Activated T-helper 1 cell treated with anti-CD3 and anti-CD28 coated beads, Interleukin-2, amount 50 U/mL, for 16 hours (primary cell): ENCODE measurements at places on chromosomes 7 and 10.

DNA sequence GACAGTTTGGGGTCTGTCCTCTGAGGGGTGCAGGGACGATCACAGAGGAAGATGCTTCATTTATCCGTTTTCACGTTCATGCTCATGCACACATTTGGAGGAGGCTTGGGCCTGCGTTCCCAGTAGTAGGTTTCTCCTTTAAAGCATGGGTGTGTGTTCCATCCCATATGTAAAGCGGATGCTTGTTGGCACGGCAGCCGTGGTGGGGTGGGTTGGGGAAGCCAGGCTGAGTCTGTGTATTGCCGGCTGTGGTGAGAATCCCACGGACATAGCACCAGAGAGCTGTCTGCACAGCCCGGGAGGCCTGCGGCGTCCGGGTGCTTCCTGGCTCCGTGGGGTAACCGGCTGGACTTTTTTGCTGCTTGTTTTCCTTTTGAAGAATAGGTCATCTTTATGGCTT lies 440 bp downstream of the JAKMIP3 start:
- no peak for DNase-seq

DNA sequence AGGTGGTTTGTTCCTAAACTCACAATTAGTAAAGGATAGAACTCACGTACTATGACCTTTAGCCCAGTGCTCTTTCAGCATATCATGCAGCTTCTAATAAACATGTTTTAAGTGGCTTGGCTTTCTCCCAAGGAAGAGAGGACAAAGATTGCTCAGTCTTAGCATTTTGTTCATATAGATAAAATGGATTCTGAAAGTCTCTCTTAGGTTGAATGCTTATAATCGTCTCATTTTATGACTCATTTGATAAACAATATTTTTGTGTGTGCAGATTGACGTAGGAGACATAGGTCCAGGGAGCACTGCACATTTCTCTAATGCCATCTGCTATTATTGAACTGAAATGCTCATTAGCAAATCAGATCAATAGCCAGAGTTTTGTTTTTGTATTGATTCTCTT lies 44.8 kb downstream of the GNAT3 start:
- no peak for DNase-seq

DNA sequence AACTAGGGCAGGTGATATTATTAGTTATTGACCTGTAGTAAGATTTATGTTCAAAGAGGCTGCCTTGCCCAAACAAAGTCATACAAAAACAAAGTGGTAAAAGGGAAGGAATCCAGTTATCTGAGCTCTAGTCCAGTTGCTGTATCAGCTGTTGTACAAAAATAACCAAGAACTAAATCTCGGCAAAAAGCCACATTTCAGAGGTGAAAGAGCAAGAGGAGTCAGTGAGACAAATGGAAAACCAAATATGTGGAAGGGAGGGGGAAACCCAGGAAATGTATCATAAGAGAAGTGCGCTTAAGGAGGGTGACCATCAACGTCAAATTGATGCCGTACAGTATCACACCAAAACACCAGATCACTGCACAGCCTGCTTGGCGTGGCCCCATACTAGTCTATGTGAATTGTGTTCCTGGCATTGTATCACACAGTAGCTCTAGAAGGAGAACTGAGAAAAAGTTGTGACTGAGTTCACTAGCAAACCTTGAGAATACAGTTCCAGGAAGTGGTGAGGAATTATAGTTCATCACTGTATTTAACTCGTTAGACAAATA lies 6.4 kb downstream of the AGBL3 start:
- DNase-seq: no peak

- no peak for DNase-seq
Observed at GRCh38 chr7:128829391-128830166, 627 bp upstream of the FLNC start.

- DNase-seq: no peak
Observed at GRCh38 chr7:37365405-37365804, 83.3 kb downstream of the ELMO1 start.

- no peak for DNase-seq
Observed at GRCh38 chr10:86017841-86018734, 348.5 kb downstream of the GRID1 start.

DNA sequence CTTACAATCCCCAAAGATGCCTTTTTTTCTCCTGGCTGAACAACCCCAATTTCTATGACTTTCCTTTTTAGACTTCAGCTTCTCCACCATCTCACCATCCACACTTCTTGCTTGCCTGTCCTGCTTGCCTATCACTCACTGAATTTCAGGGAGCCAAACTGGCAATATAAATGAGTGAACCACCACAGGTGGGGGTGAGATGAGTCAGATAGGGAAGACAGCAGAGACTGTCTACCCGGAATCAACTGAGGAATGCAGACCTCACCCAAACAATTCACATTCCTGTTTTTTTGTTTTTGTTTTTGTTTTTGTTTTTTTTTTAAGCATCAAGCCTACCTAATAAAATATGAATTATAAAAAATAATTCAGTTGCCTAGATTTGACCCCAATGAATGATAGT lies 273.8 kb downstream of the NRG3 start:
- no peak for DNase-seq

DNA sequence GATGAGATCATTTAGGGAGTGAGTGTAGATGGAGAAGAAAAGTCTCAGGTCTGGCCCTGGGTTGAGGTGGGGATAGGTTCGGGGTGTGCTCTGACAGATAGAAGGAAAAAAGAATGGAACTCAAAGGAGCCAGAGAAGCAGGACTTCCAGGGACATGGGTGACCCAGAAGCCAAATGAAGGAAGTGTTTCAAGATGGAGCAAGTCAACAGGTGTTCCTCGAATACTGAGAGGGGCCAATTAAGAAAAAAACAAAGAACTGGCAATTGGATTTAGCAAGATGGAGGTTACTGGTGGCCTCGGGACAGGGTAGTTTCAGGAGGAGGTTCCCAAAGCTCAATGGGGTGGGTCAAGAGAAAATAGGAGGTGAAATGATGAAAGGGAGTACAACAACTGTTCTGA lies 40.3 kb downstream of the DENND2A start:
- no peak for DNase-seq
